ENCODE measurements at places on chromosomes 5 and 9. TPM values are rescaled to one million over a fixed set of nuclear protein-coding genes. Genes with fewer than 3 reads are reported as not detected.

DRD1 gene
- total RNA-seq = not detected

GRCh38 chr9:120965344-120966012, 38.9 kb upstream of the TRAF1 start:
- no peaks in the 10 kb centered on the region for H3K4me1 ChIP-seq
- H3K36me3 ChIP-seq = no peaks in the 10 kb centered on the region
- H3K27me3 ChIP-seq = peaks cover 1% of the 10 kb centered on the region
- no peak for DNase-seq
- H3K27ac ChIP-seq = no peak overlapping the region
- no peak overlapping the region for H3K4me3 ChIP-seq

- H3K27me3 ChIP-seq = peaks cover 5% of the 10 kb centered on the region
- no peak within 1 kb of the TSS for H3K4me3 ChIP-seq
- no peak for DNase-seq
- H3K27ac ChIP-seq = no peak within 1 kb of the TSS
- no peaks in the 10 kb centered on the region for H3K36me3 ChIP-seq
Measured at GRCh38 chr9:97307500-97308163, at the start of gene CCDC180. Gene CCDC180 (plus strand): TSS chr9:97307659. CDS start chr9:97308064, 405 bp downstream.

PCDHGB1 gene
- not detected for total RNA-seq

BTF3 gene
- total RNA-seq = 693 TPM

Data from activated CD4-positive, alpha-beta T cell treated with anti-CD3 and anti-CD28 coated beads, Interleukin-2, amount 10 ng/mL, durations not matched to agents 7 days and 5 days (primary cell).